ENCODE measurements at places on chromosomes 16 and 17.

GRCh38 chr17:33258296-33258695 lies 34.8 kb downstream of the ASIC2 start:
- H3K27ac ChIP-seq: no peak overlapping the region
- H3K4me3 ChIP-seq: no peak overlapping the region
- no peak for DNase-seq
- H3K27me3 ChIP-seq: no peaks in the 10 kb centered on the region
- H3K4me1 ChIP-seq: no peaks in the 10 kb centered on the region

GRCh38 chr17:62995377-62995885 lies 29.4 kb downstream of the TANC2 start:
- H3K36me3 ChIP-seq: no peaks in the 10 kb centered on the region
- H3K4me3 ChIP-seq: no peak overlapping the region
- no peak for DNase-seq
- no peak overlapping the region for H3K27ac ChIP-seq

DNA sequence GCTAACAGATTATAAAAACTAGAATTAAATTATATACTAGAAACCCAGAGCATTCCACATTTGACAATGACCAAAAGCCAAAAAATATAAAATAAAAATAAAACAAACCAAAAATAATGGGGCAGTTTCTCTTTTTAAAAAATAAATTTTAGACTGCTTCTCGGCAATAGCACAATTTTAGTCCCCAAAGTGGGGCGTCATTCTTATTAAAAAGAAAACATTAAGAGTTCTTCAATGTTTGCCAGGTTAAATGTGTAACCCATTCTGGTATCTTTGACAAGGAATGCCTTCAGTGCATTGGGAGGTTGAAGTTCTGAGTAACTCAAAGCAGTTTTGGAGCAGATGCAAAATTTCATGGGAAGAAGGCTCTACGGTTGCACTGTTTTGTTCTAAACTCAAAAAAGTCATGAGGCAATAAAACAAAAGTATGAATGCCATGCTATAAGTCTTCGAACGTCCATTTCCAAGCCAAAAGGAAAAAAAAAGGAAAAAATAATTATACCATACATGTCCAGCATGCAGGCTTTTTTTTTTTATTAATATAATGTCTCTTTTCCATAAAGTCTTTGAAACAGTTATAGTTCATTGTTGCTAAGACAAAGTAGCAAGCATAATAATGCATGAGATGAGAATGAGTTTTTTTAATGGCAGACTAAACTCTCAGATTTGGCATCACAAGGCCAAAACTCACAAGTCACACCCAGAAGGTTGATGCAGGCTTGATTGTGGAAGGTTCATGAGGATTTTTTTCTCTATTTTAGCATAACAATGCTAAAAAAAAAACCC lies 3.1 kb downstream of the MAF start:
- H3K4me3 ChIP-seq: no peak overlapping the region
- peaks cover 28% of the 10 kb centered on the region for H3K27me3 ChIP-seq
- no peak overlapping the region for H3K27ac ChIP-seq
- H3K36me3 ChIP-seq: no peaks in the 10 kb centered on the region

- DNase-seq: no peak
- no peak overlapping the region for H3K27ac ChIP-seq
- H3K27me3 ChIP-seq: peaks cover 33% of the 10 kb centered on the region
- no peak overlapping the region for H3K4me3 ChIP-seq
- H3K4me1 ChIP-seq: no peaks in the 10 kb centered on the region
- no peaks in the 10 kb centered on the region for H3K36me3 ChIP-seq
Measured at GRCh38 chr16:87580855-87581261, 21.4 kb upstream of the JPH3 start.

DNA sequence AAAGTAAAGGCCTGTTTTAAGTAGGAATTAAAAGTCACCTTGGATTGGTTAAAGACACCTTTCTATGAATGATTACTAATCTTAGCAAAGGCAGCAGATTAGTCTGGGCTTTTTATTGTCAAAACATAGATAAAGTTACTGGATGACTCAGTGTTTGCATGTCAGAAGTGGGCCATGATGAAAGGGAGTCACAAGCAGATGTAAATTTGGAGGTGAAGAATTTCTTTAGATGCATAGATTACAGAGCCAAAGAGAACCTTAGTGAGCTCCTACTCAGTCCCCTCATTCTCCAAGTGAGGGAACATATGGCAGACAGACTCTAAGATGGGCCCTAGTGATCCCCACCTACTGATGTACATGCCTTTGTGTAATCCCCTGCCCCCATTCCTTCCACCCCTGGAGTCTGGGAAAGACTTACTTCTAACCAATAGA lies 124.5 kb downstream of the HS3ST3A1 start:
- H3K27me3 ChIP-seq: peaks cover 2% of the 10 kb centered on the region
- H3K36me3 ChIP-seq: no peaks in the 10 kb centered on the region
- no peak for DNase-seq
- no peak overlapping the region for H3K27ac ChIP-seq

DNA sequence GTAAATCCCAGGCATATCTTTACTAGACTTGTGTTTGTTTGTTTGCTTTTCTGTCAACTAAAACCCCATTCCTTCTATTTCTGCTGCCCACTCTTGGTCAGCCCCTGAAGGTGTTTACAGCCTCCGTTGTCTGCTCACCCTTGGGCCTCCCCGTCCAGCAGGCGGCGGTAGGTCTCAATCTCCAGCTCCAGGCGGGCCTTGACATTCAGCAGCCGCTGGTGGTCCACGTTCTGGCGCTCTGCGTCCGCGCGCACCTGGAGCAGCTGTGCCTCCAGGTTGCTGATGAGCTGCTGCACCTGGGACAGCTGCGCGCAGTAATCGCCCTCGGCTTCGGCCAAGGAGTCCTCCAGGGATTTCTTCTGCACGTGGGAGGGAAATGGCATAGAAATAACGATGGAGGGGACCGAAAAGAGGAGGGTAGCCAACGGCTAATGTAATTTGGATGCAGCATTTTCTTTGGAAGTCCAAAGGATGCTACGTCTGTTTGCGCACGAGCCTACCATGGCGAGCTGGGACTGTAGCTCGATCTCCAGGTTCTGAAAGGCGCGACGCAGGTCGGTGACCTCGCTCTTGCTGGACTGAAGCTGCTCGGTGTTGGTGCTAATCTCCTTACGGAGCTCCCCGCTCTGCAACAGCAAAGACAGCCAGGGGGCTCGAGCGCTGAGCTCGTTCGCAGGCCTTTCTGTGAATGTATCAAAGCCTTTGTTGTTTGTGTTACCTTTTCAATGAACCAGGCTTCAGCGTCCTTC lies 3.9 kb downstream of the KRT12 start:
- H3K36me3 ChIP-seq: no peaks in the 10 kb centered on the region
- H3K27me3 ChIP-seq: peaks cover 23% of the 10 kb centered on the region
- DNase-seq: no peak
- no peak overlapping the region for H3K27ac ChIP-seq
- no peak overlapping the region for H3K4me3 ChIP-seq

DNA sequence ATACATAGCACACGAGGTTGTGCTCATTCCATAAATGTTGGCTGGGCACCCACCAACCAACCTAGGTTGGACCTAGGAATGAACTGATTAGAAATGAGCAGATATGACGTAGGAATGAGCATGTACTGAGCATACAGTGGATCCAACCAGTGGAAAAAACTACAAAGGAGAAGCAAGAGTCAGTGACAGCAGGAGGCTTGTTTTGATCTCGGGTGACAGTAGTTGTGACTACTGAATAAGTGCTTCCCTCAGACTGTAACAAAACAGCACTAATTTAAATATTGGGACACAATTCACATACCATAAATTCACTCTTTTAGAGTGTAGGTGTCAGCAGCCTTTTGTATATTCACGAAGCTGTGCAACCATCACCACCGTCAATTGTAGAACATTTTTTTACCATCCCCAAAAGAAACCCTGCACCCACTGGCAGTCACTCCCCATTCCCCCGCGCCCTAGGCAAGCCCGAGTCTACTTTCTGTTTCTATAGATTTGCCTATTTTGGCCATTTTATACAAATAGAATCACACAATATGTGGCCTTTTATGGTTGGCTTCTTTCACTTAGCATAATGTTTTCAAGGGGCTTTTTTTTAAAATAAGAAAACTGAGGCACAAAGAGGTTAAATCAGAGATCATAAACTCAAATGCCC lies 7.0 kb downstream of the VAC14 start:
- H3K4me3 ChIP-seq: no peak overlapping the region
- H3K4me1 ChIP-seq: peaks cover 33% of the 10 kb centered on the region
- DNase-seq: no peak
- peaks cover 33% of the 10 kb centered on the region for H3K36me3 ChIP-seq

GRCh38 chr17:16913463-16913862 lies 58.5 kb downstream of the TNFRSF13B start:
- peaks cover 1% of the 10 kb centered on the region for H3K27me3 ChIP-seq
- no peak overlapping the region for H3K4me3 ChIP-seq
- DNase-seq: no peak
- peaks cover 22% of the 10 kb centered on the region for H3K4me1 ChIP-seq
- H3K36me3 ChIP-seq: no peaks in the 10 kb centered on the region

DNA sequence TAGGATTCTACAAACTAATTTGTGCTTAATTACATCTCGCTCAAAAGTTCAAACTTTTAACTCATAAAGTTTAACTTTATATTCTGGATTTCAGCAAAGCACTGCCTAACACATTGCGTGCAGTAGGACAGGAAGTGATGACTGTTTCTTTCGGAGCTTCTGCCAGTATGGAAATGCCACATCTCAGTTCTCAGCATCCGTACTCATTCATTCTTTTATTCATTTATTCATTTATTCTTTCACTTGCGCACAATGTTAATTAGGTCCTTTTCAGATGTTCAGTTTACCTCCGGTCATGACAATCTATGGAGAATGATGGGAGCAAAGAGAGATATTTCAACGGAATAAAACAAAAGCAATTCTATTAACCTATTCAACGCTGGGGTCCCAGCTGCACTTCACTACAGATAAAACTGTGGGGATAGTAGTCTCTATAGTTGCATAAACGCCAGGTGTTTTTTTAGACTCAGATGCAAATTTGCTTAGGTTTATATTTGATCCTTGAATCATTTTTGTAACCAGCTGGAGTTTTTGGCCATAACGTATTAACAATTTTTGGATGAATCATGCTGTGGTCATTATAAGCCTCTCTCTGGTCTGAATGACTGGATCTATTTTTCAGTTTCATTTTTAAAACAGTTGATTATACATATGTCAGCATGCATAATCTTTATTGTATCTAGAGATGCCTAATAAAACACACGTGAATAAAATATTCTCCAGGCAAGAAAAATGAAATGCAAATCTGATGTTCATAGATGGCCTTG lies 143.9 kb downstream of the KCNJ2 start:
- H3K36me3 ChIP-seq: no peaks in the 10 kb centered on the region
- H3K4me1 ChIP-seq: no peaks in the 10 kb centered on the region
- H3K27ac ChIP-seq: no peak overlapping the region
- H3K27me3 ChIP-seq: no peaks in the 10 kb centered on the region

DNA sequence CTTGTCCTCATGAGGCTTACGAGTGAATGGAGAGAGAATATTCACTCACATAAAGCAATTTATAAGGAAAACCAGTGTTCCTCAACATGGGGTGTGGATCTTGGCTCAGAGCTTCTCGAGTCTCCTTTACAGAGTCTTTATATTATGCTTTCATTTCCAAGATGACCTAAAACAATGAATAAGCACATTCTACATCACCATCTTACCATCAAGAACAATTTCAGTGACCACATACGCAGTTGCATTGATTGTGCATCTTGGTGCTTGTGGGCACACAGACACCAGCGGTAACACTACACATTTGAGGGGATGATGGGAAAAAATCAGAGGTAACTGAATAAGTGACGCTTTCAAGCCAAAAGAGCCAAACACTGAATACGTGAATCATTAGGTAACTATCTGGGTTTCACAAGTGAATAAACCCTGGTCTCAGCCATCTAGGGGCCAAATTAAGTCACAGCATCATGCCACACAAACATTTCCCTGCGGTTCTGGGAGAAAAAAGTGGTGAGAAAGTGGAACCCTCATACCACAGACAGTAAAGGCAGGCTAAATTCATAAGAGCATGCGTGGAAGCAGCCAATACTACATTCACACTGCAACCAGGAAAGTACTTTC lies 9.4 kb downstream of the CWC25 start:
- DNase-seq: no peak
- no peak overlapping the region for H3K4me3 ChIP-seq
- H3K36me3 ChIP-seq: peaks cover 63% of the 10 kb centered on the region
- no peak overlapping the region for H3K27ac ChIP-seq
- no peaks in the 10 kb centered on the region for H3K4me1 ChIP-seq
- H3K27me3 ChIP-seq: no peaks in the 10 kb centered on the region

- H3K4me3 ChIP-seq: peak within 1 kb of the TSS; percentile 96
- H3K27me3 ChIP-seq: no peaks in the 10 kb centered on the region
- H3K27ac ChIP-seq: peak within 1 kb of the TSS; percentile 92
Measured at GRCh38 chr16:66552286-66553177, at the start of gene CKLF. Gene CKLF (plus strand): TSS chr16:66552576. CDS start chr16:66552716, 140 bp downstream.

DNA sequence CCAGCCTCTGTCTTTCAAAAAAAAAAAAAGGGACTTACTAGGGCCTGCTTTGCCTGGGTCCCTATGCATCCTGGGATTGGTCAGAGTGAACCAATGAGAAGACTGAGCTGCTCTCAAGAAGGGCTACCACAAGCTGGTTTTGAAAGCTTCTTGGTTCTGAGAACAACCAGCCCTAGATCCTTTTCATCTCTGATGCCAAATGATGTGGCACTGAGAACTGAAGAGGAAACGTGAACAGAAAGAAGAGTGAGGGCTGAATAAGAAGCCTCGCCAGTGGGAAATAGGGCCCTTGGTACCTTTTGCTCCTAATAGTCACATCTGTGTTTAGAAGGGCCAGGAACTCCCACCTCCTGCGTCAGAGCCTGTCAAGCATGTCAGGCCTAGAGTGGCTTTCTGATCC lies 10.7 kb downstream of the TACO1 start:
- no peak for DNase-seq
- no peaks in the 10 kb centered on the region for H3K27me3 ChIP-seq
- peaks cover 39% of the 10 kb centered on the region for H3K36me3 ChIP-seq
- H3K27ac ChIP-seq: no peak overlapping the region

- DNase-seq: no peak
- no peak overlapping the region for H3K4me3 ChIP-seq
- no peaks in the 10 kb centered on the region for H3K27me3 ChIP-seq
- H3K27ac ChIP-seq: no peak overlapping the region
Measured at GRCh38 chr17:42436391-42436790, 13.3 kb upstream of the CAVIN1 start.

DNA sequence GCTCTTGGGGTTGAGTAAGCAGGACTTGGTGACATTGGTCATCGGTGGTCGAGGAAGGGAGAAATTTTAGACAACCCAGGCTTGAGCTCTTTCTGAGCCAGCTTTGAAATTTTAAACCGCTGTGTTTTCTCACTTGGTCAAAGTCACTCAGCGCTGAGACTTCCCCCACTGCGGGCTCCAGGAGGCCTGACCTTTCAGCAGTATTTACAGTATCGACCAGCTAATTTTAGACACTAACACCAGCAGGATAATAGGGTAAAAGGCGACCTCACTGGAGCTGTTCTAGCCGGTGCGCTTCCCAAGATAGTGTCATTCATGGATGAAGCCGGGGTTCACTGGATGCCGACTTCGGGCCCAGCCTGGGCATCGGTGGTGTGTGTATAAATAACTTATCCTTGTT lies 29.7 kb upstream of the WSCD1 start:
- DNase-seq: no peak
- H3K27ac ChIP-seq: no peak overlapping the region
- peaks cover 3% of the 10 kb centered on the region for H3K27me3 ChIP-seq
- no peak overlapping the region for H3K4me3 ChIP-seq
- no peaks in the 10 kb centered on the region for H3K36me3 ChIP-seq

- DNase-seq: no peak
- H3K4me3 ChIP-seq: no peak overlapping the region
- H3K4me1 ChIP-seq: no peaks in the 10 kb centered on the region
- H3K36me3 ChIP-seq: no peaks in the 10 kb centered on the region
- H3K27ac ChIP-seq: no peak overlapping the region
Measured at GRCh38 chr17:52419229-52419641, 260.7 kb upstream of the CA10 start.

GRCh38 chr16:50597563-50598255 lies 49.5 kb downstream of the NKD1 start:
- H3K27ac ChIP-seq: no peak overlapping the region
- DNase-seq: no peak
- no peak overlapping the region for H3K4me3 ChIP-seq
- no peaks in the 10 kb centered on the region for H3K36me3 ChIP-seq

Data from activated B cell treated with CpG ODN at 0.5 μM for 24 hours (primary cell).